Tibial artery (tissue), 4 donors: ENCODE measurements at places on chromosomes 1 and 21.

DNA sequence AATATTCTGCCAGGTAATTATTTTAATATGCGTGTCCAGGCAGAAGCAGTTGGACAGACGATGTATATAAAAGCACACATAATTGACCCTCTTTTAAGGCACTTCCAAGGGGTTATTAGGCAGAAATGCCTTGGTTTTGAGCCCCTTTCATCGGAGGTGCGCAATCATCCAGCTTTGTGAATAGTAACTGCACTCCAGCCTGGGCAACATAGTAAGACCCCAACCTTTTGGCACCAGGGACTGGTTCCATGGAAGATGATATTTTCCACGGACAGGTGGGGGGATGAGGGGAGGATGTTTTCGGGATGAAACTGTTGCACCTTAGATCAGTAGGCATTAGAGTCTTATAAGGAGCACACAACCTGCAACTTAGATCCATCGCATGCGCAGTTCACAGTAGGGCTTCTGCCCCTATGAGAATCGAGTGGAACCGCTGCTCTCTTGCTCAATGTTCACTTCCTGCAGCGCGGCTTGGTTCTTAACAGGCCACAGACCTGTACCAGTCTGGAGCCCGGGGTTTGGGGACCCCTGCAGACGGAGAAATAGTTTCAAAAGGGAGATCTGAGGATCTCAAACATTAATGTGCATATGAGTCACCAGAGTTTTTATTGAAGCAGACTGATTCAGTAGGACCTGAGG, 1.8 kb upstream of the MCOLN2 start:
- DNase-seq, result no peak

DNA sequence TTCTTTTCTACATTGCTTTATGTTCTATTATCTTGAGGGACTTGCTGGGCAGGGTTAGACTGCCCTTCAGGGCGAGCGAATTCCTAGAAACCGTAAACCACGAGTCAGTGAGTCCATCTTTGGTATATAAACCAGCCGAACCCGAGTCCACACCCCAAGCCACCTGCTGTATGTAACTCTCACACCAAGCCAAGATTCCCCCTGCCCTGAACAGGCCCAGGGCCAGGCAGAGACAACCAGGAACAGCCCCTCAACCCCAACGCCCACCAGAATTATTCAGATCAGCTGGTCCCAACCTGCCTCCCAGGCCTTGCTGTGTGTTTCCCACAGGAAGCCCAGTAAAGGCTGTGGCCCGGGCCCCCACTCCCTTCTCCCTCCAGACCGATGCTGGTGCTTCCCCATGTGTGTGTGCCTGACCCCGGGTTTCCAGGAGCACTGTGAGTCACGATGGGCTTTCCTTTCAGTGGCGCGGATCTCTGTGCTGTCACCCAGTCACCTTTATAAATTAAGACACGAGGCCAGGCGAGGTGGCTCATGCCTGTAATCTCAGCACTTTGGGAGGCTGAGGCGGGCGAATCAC, 17.1 kb downstream of the KIF17 start:
- DNase-seq, result no peak

DNA sequence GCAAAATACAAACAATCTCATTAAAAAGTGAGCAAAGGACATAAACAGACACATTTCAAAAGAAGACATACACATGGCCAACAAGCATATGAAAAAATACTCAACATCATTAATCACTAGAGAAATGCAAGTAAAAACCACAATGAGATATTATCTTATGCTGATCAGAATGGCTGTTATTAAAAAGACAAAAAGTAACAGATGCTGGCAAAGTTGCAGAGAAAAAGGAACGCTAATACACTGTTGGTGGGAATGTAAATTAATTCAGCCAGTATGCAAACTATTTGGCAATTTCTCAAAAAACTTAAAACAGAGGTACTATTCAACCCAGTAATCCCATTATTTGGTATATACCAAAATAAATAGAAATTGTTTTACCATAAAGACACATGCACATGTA, 32.2 kb upstream of the TNFSF18 start:
- no peak for DNase-seq

DNA sequence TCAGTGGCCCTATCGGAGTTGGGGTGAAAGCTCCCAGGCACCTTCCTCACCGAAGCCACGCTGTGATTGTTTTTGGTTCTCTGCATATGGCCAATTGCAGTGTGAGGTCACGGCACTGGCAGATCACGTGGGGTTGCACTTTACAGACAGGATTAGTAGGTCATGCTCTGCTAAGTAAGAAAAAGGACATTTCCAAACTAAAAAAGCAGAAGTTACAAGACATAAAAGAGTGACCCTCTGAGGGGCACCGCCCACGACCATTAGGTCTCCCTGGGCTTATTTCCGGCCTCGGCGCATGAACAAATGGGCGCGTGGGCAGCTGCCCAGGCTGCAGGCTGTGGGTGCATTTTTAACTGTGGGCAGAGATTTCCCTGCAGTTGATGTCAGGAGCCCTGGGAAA, 2.0 kb downstream of the CAPN9 start:
- DNase-seq, result no peak

- no peak for DNase-seq
Observed at GRCh38 chr1:100440075-100440809, 87.9 kb downstream of the CDC14A start.

- DNase-seq, result no peak
Observed at GRCh38 chr1:73910466-73910865, 287.5 kb downstream of the LRRIQ3 start.

GRCh38 chr1:151267760-151268159, 13.2 kb downstream of the PSMD4 start:
- no peak for DNase-seq

DNA sequence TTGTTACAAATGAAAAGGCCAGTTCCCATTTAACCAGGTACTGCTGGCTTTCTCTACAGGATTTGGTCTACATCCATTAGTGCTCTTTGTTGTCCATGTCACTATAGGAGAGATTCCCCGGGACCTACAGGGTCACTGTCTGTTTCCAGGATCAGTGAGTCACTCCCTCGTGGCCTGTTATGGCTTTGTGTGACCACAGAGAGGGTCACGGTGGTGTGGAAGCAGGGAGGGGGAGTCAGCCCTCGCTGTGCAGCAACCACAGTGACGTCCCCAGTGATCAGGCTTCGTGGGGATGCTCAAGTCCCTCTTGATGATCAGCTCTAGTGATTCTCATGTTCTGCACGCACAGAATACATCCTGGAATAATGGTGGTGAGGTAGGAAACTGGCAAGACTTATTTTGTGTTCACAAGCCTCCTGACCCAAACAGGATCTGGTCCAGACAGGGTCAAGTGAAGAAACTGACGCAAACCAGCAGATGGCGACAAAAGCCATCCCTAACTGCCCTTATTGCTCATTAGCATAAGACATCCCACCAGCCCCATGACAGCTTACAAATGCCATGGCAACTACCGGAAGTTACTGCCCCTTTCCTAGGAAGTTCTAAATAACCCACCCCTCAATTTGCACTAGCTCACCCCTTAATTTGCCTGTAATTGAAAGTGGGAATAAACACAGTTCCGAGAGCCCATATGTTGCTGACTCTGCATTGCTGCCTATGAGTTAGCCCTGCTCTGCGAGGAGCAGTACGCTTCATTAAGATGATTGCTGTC, 98.5 kb downstream of the DISC1 start:
- no peak for DNase-seq

DNA sequence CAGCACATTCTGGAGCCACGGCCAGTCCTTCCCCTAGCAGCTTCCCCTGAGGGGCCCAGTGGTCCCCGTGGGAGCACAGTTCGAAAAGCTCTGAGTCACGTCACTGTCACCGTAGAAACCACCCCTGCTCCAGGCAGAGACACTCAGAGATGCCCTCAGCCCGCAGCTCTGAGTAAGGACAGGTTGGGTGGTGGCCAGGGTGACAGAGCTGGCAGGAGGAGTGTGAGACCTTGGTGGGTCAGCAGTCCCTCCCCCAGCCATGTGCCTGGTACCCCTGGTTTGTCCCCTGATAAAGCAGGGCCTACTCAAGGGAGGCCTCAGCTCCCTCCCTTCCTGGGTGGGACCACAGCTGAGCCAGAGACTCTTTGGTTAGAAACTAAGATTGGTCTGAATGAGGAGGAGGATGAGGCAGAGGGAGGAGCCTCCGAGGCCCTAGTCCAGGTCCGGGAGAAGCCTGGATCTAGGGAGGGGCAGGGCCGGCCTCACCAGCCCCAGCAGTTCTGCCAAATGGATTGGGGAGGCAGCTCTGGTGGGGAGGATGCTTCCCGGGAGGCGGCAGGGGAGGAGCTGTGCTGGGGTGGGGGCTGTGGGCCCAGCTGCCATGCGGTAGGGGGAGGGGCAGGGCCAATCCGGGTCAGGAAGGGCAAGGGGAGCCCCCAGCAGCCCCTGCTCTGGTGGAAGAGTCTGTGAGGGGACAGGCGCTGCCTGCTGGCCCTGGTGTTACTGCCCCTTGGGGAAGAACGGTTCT, 55.2 kb downstream of the SLC9A1 start:
- DNase-seq, result peak; percentile 94

- no peak for DNase-seq
Observed at GRCh38 chr1:6180707-6181311, 688 bp upstream of the CHD5 start.

- DNase-seq, result no peak
Observed at GRCh38 chr1:175543447-175543846, 199.9 kb downstream of the TNR start.

GRCh38 chr1:203638950-203639349, 12.3 kb downstream of the ATP2B4 start:
- no peak for DNase-seq

DNA sequence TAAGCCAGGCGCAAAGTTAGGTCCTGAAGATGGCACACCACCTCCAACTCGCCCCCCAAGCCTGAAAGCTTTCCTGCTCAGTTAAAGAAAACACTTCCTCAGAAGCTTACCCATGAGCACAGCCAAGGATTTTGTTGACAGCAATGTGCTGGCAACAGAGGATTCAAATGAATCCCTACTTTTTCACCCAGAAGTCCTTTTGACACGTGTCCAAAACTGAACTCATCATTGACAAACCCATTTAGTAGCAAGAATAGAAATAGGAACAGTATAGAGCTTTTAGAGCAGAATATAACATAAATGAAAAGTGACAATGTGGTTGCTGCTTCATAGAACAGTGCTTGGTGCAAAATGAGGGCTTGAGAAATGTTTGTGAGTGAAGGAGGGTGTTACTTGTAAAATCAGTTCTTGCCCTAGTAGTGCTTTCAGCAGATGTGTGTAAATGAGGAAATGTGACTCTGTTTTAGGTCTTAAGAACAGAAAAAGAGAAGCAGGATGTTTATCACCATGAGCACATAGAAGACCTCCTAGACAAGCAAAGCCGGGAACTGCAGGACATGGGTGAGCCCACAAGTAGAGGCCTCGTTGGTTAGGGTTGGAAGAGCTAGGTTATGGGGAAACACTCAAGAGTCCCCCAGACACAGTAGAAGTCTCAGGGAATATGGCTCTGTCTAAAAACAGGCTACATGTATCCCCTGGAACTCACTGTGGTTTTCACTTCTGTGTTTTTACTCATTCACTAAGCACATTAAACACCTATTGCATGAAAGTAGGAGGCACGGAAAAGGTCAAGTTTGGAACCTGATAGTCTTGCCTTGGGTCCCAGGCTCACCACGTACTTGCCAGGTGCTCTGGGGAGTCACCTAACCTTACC, 48.6 kb upstream of the TMEM125 start:
- no peak for DNase-seq

- DNase-seq, result no peak
Observed at GRCh38 chr1:246232126-246232525, 275.0 kb downstream of the SMYD3 start.

DNA sequence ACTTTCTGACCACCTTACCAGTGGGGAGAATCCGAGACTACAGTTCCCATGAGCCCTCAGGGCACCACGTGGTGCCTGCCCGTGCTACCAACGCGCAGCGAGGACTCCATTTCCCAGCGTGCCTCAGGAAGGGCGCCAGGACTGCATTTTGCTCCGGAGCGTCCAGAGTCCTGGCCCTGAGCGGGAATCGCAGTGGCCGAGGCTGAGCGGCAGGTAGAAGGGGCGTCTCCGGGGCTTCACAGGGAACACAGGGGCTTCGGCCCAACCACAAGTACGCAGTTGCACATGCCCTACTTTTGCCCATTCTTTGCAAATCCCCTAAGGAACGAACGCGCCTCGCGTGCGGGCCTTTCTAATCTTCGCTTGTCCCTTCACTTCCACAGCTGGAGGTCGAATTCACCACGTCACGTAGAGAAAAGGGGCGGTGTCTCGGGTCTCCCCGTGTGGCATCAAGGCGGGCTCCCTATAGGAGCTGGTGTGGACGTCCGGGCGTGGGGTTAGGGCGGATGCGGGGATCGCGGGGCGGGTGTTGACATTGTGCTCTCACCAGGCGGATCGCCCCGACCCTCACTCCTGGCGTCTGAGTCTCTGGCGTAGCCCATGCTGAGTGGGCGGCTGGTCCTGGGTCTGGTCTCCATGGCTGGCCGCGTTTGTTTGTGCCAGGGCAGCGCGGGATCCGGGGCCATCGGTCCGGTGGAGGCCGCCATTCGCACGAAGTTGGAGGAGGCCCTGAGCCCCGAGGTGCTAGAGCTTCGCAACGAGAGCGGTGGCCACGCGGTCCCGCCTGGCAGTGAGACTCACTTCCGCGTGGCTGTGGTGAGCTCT, at the start of gene BOLA1:
Gene BOLA1 (plus strand): TSS at position 109 of the 825 bp plus-strand sequence. CDS start 492 bp downstream, at position 601.
- peak; percentile 96 for DNase-seq

DNA sequence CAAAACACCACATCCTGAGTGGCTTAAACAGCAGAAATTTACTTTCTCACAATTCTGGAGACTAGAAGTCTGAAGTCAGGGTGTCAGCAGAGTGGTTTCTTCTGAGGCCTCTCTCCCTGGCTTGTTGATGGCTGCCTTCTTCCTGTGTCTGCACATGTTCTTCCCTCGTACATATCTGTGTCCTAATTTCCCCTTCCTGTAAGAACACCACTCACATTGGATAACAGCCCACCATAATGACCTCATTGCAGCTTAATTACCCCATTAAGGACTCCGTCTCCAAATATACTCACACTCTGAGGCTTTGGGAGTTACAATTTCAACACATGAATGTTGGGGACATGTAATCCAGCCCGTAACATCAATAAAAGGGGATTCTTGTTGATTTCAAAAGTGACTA, 23.4 kb downstream of the C8A start:
- DNase-seq, result no peak

DNA sequence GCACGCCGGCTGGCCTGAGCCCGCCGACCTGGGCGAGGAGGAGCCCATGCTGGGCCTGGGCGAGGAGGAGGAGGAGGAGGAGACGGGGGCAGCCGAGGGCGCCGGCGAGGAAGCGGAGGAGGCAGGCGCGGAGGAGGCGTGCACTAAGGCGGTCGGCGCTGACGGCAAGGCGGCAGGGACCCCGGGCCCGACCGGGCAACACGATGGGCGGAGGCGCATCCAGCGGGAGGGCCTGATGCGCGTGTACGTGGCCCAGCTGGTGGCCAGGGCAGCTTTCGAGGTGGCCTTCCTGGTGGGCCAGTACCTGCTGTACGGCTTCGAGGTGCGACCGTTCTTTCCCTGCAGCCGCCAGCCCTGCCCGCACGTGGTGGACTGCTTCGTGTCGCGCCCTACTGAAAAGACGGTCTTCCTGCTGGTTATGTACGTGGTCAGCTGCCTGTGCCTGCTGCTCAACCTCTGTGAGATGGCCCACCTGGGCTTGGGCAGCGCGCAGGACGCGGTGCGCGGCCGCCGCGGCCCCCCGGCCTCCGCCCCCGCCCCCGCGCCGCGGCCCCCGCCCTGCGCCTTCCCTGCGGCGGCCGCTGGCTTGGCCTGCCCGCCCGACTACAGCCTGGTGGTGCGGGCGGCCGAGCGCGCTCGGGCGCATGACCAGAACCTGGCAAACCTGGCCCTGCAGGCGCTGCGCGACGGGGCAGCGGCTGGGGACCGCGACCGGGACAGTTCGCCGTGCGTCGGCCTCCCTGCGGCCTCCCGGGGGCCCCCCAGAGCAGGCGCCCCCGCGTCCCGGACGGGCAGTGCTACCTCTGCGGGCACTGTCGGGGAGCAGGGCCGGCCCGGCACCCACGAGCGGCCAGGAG, 7.2 kb upstream of the IBA57 start:
- DNase-seq, result no peak

GRCh38 chr1:244113532-244114320, 62.6 kb downstream of the ZBTB18 start:
- DNase-seq, result no peak
